ENCODE measurements at places on chromosomes 4 and X.

GRCh38 chr4:111788099-111788498 lies 357.2 kb upstream of the FAM241A start:
- DNase-seq: no peak

- DNase-seq: peak; percentile 22
Measured at GRCh38 chrX:134990801-134991481, at the start of gene SMIM10. Gene SMIM10, plus strand, starts transcription at chrX:134990991. Its CDS starts 105 bp downstream, at chrX:134991096.

DNA sequence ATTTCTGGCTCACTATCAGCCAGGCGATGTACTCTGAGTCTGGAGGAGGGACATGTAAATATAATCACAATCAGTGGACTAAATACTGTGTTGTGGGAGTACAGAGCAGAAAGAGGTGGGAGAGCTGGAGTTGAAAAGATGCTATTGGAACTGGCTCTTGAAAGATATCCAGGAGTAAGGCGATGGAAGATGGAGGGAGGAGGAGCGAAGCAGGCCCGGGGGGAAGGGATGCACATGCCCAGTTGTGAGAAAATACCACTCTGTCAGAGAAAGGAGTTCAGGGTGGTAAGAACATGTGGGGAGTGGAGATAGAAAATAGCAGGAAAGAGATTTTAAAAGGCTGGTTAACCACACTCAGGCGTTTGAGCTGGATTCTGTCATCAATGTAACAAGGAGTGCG lies 216.9 kb upstream of the ETNPPL start:
- no peak for DNase-seq

DNA sequence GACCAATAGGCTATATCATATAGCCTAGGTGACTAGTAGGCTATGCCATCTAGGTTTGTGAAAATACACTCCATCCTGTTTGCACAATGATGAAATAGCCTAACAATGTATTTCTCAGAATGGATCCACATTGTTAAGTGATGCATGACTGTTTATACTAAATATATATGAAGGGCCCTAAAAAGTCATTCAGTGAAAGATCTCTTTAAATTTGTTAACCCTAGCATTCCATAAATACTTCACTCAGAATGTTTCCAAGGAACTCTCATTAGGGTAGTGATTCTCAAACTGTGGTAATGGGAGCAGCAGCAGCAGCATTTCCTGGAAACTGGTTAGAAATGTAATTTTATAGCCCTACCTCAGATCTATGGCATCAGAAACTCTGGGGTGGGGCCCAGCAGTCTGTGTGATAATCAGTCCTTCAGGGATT lies 74.9 kb downstream of the PRRG1 start:
- no peak for DNase-seq

GRCh38 chr4:141329174-141329569 lies 108.5 kb downstream of the ZNF330 start:
- peak; percentile 68 for DNase-seq

- DNase-seq: no peak
Measured at GRCh38 chr4:38572793-38573192, 91.2 kb upstream of the KLF3 start.

Measured in GF-D8 (cell line).